ENCODE measurements at places on chromosomes 16 and 17.
A peak's percentile ranks its signal among the peaks of the same experiment; 100 is the strongest.

- DNase-seq, result no peak
Measured at GRCh38 chr17:68860941-68861340, 94.3 kb downstream of the ABCA8 start.

- DNase-seq, result no peak
Measured at GRCh38 chr17:76239538-76240274, 587 bp downstream of the RNF157 start.

GRCh38 chr17:38742411-38743308 is 5.5 kb downstream of the PCGF2 start:
- no peak for DNase-seq

DNA sequence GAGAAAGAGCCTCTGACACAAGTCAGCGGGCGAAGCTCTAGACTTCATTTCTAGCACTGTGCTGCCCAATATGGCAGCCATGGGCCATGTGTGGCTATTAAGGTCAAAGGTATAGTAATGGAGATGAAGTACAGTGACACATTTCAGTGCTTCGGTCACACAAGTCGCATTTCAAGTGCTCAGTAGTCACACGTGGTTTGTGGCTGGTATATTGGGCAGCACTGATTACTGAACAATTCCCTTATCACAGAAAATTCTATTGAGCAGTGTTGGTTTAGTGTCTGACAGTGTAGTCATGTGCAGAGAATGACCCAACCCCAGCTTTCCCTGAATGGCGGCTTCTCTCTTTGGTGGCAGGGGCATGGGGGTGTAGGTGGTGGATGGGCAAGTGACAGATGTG is 84.9 kb upstream of the SDK2 start:
- DNase-seq, result no peak

DNA sequence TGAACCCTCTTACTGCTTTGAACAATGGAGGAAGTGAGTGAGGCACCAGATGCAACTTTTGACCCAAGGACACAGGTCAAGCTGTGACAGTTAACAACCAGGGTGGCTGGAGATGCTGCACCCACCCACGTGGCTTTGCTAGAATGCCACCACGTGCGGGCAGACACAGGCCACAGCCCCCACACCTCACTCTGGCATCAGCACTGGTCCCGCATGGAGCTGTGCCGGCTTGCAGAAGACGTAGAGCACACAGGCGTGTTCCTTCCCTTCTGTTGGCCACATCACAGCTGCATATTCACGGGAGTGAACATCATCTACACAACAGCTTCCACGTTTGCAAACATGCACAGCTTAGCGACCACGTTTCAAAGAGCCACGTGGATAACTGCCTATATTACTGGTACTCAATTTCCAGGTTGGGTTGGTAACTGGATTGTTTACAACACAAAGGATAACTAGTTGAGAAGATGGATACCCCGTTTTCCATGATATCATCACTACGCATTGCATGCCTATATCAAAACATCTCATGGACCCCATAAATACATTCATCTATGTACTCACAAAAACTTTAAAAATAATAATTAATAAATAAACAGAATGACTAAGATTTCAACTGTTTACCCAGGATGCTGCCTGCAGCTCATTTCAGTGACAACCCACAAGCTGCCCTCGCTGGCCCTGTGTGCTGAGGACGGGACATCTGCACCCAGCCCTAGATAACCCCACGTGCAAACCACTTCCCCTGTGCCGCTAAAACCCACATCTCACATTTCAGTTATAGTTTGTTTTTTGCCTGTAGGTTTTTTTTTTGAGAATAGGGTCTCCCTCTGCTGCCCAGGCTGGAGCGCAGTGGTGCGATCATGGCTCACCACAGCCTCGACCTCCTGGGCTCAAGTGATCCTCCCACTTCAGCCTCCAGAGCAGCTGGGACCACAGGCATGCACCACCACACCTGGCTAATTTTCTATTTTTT is 132.0 kb downstream of the ANKRD11 start:
- peak; percentile 41 for DNase-seq

GRCh38 chr17:19492141-19492540 is 41.5 kb upstream of the SLC47A1 start:
- no peak for DNase-seq

GRCh38 chr16:3952737-3953131 is 72.2 kb upstream of the CREBBP start:
- no peak for DNase-seq

DNA sequence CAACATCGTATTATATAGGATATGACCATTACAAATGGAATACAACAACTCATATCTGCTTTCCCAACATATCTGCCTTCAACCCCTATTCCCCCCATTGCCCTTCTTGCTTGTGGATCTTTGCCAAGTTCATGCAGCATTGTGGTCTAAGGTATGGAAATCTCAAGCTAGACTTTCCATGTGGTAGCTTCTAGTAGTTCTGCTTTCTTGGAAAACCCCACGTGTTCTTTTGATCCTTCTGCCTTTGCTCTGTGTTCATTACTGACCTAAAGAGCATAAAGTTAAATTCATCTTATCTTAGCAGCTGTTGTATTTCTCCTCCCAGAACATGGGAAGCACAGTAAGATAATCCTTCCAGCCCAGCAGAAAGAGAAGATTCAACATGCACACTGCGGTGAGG is 202.0 kb upstream of the SALL1 start:
- DNase-seq, result no peak

DNA sequence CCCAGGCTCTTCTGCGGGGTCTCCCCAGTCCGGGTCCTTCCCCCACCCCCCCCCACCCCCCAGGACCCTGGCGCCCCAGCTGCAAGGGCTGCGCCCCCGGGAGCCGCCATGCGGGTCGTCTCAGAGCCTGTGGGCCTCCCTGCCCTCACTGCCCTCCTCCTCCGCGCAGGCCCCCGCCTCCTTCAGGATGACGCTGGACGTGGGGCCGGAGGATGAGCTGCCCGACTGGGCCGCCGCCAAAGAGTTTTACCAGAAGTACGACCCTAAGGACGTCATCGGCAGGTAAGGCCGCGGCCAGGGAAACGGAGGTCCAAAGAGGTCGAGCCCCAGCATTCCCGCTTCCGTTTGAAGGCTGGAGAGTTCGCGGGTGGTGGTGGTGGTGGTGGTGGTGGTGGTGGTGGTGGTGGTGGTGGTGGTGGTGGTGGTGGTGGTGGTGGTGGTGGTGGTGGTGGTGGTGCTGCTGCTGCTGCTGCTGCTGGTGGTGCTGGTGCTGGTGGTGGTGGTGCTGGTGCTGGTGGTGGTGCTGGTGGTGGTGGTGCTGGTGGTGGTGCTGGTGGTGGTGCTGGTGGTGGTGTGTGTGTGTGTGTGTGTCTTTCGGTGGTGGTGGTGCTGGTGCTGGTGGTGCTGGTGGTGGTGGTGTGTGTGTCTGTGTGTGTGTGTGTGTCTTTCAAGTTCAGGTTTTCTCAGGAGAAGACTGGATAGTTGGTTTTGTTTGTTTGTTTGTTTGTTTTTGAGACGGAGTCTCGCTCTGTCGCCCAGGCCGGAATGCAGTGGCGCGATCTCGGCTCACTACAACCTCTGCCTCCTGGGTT is 615 bp downstream of the PHKG2 start:
- DNase-seq, result peak; percentile 49

DNA sequence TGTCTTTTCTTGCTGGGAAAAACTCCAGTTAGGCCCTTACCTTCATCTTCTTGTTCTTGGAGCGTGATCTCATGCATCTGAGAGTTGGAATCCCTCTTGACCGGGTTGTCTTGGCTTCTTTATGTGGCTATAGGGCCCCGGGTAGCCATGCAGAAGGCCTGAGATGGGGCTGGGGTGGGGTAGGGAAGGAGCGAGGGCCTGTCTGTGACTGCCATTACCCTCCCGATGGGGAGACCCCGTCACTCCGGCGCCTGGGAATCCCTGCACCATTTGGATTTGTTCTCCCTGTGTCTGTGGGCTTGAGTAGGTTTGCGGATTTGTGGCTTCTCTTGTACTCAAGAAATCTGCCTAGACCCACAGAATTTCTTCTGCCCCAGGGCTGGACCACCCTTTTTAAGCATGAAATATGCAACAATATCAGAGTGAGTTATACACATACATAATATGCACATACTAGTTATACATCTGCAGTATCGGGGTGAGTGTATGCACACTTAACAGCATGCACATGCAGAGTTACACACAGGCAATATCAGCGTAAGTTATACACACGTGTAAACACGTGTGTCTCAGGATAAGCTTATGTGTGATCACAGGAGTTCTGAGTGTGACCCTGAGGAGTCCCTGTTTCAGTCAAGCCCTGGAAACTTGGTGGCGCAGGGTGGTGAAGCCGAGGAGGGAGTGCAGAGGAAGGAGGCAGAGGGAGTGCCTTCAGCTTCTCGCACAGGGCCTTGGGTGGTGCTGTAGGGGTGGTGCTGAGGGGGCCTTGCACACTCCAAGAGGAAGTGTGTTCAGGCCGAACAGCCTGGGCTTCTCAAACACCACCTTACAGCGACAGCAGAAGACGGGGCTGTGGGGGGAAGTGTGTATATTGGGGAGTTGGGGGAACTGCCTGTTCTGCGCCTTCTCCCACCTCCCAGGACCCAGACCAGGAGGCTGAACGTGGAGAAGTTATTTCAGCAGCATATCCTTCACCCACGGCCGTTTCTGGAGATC is 18.5 kb downstream of the CCDC42 start:
- no peak for DNase-seq

DNA sequence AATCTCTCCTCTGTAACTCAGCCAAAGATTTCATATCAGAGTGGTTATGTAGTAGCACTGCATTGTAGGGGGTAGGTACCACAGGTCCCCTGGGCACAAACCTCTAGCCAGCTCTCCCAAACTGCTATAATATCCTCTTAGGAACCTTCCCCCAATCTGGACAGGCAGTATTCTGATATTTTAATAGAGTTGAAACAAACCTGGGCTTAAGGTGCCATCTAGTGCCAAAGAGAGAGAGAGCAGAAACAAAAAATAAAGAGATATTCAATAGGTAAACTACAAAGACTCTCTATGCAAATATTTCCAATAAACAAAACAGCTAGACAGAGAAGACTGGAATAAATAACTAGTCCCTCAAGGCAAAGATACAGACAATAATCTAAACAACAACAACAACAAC is 1070.0 kb downstream of the CDH11 start:
- no peak for DNase-seq

DNA sequence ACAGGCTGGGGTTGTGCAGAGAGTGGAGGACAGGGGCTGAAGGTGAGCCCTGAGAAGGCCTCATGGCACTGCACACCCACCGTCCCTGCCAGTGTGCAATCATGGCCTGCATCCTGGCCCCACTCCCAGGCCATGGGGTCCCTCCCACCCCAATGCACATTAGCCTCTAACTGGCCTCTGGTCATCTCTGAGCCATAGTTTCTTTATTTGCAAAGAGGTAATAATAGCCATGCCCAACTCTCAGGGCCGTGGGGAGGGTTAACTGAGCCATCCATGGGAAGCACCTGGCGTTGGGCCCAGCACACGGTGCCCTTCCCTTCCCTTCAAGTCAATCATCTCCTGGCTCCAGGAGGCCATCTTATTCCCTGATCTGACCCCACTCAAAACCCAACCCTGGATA is 10.8 kb upstream of the ITGA3 start:
- DNase-seq, result no peak

DNA sequence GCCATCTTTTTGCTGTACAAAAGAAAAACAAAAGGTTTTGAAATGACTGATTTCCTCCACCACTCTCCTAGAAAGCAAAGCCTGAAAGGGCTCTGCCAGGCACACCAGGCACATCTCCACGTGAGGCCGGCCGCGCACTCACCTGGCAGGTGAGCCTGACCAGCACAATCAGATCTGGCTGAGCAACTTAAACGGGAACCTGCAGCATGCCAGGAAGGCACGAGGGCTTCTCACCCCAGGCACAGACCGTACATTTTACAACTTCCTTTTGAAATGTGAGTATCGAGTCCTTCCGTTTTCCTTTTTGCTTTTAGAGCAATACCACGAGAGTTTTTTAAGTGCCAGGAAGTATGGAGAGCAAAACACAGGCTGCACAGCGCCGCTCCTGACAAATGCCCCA is 22.5 kb downstream of the SLC38A10 start:
- no peak for DNase-seq

DNA sequence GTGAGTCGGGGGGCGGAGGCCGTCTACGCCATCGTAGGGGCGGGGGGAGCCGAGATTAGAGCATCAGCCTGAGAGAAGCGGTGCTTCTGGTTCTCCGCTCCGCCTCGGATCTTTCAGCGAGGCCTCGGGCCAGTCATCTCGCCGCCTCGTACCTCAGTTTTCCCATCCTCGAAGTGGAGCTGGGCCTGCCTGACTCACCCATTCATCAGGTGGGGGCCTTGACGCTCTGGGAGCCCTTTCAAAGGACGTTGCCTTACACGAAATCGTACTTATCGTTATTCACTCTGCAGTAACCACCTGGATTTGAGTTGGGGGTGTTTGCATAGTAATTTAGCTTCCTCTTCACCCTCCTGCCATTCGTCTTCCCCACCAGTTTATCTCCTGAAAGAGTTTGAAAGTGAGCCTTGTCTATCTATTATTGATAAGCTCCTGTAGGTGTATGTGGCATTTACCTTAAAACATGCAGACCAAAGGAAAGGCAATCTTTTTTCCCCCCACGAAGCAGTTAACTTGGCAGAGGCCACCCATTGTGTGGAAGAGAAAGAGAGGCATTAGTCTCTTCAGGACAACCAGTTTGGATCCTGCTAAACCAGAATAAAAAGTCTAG is 674 bp downstream of the TAF15 start:
- no peak for DNase-seq

GRCh38 chr16:85257483-85257882 is 145.2 kb upstream of the CIBAR2 start:
- no peak for DNase-seq

GRCh38 chr17:44210342-44211192 is 8.9 kb downstream of the UBTF start:
- peak; percentile 93 for DNase-seq

GRCh38 chr16:89420204-89420603 is 70.2 kb downstream of the ANKRD11 start:
- DNase-seq, result no peak

GRCh38 chr16:74279805-74280204 is 16.8 kb upstream of the PSMD7 start:
- DNase-seq, result no peak

DNA sequence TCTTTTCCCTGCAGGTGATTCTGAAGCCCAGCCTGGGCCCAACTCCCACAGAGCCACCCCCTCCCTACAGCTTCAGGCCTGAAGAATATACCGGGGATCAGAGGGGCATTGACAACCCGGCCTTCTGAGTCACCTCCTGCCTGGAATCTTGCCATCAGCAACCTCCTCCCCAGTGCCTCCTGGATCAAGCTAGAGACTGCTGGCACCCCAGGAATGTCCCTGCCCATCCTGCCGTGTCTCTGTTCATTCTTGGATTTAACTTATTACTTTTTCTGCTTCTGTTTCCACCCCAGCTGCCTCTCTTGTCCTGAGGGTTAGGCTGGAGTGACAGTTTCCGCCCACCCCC is 4.9 kb downstream of the TMEM92 start:
- no peak for DNase-seq

DNA sequence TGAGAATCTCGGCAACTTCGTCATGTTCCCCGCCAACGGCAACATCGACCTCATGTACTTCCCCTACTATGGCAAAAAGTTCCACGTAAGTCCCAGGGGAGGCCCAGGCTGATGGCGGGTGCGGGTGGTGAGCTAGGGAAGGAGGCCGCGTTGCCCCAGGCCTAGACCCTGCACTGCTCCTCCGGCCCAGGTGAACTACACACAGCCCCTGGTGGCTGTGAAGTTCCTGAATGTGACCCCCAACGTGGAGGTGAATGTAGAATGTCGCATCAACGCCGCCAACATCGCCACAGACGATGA is 4.8 kb downstream of the ATP1B2 start:
- no peak for DNase-seq
